GM13976 (cell line): ENCODE measurements at places on chromosomes 3 and 15.

DNA sequence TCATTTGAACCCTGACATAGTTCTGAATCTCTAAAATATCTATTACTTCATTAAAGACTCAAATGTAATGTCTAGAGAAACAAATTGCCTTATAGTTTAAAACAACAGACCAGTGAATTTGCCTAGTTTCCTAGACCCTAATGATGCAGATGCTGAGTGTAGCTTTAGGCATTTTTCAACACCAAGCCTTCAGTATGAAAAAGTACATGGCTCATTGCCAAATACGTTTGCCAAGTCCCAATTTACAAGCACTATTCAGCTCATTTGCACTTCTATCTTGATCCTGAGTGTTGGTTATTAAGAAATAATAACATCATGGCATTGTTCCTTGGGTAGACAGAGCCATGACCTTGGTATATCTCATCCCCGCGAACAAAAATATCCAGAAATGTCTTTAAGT is 46.8 kb downstream of the EOMES start:
- no peak for DNase-seq

DNA sequence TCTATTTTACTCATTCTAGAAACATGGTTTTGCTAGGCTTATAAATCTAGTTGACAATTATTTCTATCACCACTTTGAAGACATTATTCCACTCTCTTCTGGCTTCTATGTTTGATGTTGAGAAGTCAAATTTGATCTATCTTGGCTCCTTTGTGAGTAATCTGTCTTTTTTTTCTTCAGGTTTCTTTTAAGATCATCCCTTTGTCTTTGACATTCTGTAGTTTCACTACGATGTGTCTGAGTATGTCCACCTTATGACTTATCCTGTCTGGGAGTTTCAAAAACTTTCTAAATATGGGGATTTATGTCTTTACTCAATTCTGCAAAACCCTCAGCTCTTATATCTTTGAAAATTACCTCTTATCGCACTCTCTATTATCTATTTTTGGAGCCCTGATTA is 41.0 kb upstream of the TMEM158 start:
- no peak for DNase-seq

GRCh38 chr15:98720031-98720430 is 71.7 kb downstream of the IGF1R start:
- DNase-seq, result no peak

DNA sequence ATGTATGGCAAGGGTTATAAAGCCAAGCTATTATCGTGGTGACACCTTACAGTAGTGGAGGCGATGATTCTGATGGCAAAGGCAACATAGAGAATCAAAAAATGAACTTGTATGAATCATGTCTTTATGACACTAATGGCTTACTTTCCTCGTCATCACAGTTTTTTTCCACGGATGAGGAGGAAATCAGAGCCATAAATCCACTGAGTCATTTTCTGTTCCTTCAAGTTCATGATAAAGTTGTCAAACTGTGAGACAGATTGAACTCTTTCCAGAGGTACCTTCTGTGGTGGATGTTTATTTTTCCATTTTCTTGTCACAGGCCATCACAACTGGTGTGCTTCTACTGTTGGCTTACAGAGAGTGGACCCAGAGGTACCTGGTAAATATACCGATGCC is 8.5 kb downstream of the TMEM212 start:
- DNase-seq, result no peak

DNA sequence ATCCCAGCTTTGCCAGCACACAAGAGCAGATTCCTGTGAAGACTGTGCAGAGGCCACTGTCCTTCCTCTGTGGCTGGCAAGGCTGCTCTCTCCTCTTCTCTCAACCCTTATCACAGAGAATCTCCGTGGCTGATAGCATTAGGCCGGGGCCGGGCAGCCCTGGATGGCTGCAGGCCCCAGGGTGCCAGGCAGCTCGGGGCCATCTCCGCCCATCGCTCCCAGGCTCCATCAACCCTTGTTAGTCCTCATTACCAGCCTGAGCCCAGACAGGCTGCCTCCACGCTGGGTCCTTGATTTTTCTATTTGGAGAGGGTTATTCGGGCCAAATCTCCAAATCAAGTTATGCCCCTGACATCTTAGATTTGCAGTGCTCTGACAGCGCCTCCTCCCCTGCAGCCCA is 39.1 kb downstream of the MRPL46 start:
- no peak for DNase-seq

- no peak for DNase-seq
Measured at GRCh38 chr3:195241592-195242355, 29.2 kb downstream of the XXYLT1 start.

- DNase-seq, result no peak
Measured at GRCh38 chr3:38713121-38713520, 63.6 kb upstream of the SCN5A start.

DNA sequence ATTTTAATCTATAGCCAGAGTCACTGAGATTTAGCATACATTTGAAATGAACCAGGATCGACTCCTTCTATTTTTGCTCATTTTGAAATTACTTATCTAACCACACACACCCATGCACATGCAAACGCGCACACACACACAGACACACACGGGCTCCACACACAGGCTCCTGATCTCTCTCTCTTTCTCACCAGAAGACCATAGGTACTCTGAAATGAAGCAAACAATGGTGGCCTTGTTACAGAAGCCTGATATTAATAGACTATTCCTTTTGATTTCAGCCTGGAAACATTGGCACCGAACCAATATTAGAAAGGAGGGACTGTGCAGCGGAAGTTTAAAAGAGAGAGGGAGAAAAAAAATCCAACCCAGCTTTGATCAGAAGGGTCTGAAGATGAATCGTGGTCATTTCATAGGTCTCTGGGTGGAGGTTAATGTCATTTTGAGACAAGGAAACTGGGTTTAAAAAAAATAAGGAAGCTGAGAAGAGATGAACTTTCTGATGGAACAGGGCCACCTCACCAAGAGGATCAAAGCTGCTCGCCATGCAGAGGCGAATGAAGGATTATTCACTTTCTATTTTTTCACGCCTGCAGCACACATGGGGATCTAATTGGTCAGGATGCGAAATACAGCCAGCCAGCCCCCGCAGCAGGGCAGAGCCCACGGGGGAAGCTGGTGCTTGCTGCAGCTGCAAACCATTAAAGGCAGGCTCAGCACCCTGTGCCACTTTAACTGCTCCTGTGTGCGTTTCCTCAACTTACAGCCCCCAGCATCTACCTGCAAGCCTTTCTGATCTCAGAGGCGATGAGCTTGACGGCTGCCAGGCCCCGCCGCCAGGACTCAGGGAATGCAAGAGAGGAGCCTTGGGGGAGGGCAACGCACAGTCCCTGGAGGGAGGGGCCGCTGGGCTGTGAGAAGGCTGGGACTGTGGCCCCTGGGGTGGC is 88.8 kb downstream of the HES1 start:
- no peak for DNase-seq

DNA sequence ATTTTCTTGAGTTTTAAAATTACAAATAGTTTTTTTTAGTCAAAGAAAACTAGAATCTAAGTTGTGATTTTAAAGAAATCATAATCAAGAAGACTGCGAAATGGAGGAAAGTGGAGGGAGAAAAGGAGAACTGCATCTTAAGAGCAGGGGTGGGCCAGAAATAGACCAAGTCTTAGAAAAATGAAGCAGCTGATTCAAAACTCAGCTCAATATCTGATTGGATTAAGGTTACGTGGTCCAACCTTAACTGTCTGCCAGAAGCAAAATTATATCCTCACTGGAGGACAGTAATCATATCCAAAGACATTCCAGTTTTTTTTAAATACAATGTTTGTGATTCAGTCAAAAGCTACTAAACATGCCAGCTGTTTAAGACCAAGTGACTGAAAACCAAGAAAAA is 41.4 kb downstream of the CHSY1 start:
- DNase-seq, result no peak

GRCh38 chr3:127461286-127461910 is 129.1 kb downstream of the TPRA1 start:
- DNase-seq, result no peak

GRCh38 chr3:3503411-3503810 is 295.8 kb upstream of the LRRN1 start:
- no peak for DNase-seq

DNA sequence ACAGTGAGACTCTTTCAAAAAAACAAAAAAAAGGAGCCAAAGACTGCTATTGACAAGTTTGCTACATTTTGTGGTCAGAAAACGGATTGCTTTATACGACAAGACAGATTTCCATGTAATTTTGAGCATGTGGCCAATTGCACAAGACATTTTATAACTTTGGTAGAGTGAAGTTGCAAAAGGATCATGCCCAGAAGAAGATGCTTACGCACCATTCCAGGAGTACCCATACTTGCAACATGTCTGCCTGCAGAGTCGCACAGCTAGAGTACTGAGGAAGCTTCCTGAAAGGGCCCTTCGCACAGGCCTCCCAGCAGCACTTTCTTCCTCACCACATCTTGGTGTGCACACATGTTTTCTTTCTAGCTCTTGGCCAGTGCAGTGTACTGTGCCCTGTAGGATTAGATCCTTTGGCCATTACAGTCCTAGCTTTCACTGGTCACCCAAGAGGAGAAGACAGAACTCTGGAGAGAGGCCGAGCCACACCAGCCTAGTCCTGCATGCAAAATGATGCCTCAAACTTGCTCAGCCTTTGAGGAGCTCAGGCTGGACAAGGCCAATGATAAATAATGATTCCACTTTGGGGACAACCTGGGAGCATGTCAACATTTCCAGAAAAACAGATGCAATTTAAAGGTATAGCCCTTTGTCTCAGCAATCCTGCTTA is 11.7 kb downstream of the CHDH start:
- no peak for DNase-seq

- DNase-seq, result no peak
Measured at GRCh38 chr15:44729408-44730127, 6.8 kb upstream of the TRIM69 start.

- DNase-seq, result no peak
Measured at GRCh38 chr15:42456971-42457370, 34.0 kb downstream of the ZNF106 start.

DNA sequence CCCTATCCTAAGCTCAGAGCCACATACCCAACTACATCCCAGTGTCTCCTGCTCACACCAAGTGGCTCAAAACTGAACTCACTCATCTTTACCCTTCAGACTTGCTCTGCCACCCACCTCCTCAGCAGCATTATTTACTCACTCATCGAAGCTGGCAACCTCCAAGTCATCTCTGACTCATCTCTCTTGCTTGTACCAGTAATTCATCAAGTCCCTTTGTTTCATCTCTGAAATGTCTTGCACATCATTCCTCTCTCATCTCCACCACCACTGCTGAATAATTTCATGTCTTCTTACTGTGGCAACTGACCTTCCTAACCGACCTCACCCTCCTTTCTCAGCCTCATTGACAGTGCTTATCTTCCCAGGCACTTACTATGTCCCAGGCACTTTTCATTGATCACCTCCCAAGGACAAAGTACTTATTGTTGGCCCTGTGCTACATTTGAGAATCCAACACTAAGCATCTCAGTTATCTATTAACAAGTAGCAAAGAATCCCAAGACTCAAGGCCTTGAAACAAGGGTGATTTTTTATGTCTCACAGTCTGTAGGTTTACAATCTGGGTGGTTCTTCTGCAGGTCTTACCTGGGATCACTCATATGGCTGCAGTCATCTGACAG is 82.0 kb downstream of the MRPL46 start:
- DNase-seq, result no peak

DNA sequence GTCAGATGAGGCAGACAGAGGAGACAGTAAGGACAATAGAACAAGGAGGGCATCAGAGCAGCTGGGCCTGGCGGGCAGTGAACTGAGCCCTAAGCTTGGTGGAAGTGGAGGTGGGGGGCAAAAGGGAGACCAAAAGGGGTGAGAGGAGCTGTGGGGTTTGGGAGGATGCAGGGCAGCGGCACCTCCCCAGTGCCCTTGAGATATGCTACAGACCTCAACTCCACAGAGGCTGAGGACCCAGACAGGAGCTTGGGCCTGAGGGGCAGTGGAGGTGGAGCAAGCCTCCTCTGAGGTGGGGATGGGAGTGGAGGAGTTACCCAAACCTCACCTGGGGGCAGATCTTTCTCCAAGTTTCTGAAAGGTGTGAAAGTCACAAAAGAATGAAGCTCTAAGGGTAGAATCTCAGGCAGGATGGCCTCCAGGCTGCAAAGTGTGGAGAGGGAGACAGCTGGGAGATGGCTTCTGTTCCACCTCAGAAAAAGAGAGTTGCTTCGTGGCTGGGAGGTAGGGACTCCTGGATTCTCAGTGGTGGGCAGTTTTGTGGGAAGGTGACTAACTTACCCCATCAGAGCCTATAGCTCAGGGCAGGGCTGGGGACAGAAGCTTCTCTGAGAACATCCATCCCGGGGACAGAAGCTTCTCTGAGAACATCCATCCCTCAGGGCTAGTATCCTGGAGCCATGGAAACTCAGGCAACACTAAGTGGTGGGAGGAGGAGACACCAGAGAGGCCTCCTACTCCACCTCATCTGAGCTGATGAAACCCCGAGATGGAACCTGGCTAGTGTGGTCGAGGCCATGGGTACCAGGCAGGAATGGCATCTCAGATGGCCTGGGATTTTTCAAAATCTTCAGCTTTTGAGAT is 2.3 kb upstream of the CLK3 start:
- DNase-seq, result no peak

- DNase-seq, result peak; percentile 62
Measured at GRCh38 chr3:99505646-99506269, 132.6 kb upstream of the COL8A1 start.

GRCh38 chr15:41505776-41506175 is 7.9 kb downstream of the LTK start:
- no peak for DNase-seq

- no peak for DNase-seq
Measured at GRCh38 chr3:111864821-111865656, 6.0 kb downstream of the PHLDB2 start.

DNA sequence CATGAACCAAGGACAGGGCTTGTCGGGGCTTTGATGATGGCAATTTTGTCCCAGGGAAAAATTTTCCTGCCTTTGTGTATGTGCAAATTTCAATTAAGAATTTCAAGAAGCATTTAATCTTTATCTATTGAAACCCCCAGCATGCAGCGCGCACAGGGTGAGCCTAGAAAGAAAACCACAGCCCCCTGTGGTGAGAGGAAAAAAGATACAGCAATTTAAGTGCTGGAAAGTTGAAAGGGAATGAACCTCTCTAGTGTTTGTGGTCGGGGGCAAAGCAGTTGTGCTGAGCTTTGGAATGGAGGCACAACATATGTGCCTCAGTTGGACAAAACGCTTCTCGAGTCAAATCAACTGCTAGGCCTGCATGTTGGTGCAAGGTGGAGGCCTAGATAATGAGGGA is 111.8 kb upstream of the C15orf61 start:
- no peak for DNase-seq
